Sigmoid colon (tissue), 7 donors: ENCODE measurements at places on chromosomes 4 and X. TPM values are rescaled to one million over a fixed set of nuclear protein-coding genes. Genes with fewer than 3 reads are reported as not detected.

CXCL8 gene
- 12.6 TPM for polyA plus RNA-seq

TENT5D gene
- polyA plus RNA-seq = not detected

GRCh38 chr4:40924096-40924792, 174.5 kb downstream of the NSUN7 start:
- DNase-seq = no peak

GRCh38 chr4:19375136-19375804, 876.4 kb upstream of the SLIT2 start:
- DNase-seq = no peak

- DNase-seq = no peak
Observed at GRCh38 chrX:142184756-142185602, 20.1 kb downstream of the MAGEC2 start.

- no peak for DNase-seq
Observed at GRCh38 chr4:16136311-16136710, 52.5 kb upstream of the PROM1 start.

GRCh38 chr4:97139791-97140190, 1003.5 kb downstream of the STPG2 start:
- DNase-seq = no peak

- DNase-seq = no peak
Observed at GRCh38 chrX:40262157-40263013, 164.6 kb upstream of the BCOR start.

DNA sequence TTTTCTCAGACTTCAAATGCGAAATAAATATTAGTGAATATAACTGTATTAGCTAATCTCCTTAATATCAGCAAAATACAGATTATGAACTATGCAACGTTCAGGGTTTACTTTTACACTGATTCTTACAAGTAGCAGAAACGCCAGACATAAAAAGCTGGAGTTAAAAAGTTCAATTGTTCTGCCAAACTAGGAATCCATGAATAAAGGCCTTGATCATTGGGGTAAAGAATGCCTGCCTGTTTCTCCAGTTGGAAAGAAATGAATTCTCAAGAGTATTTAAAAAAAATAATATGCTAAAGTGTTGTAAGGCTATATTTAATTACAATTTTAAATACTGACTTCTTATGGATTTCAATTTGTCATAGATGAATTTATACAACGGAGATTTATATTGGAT, 612.2 kb downstream of the DMD start:
- no peak for DNase-seq
